ENCODE measurements at places on chromosomes 6 and 20.
A peak's percentile ranks its signal among the peaks of the same experiment; 100 is the strongest.

GRCh38 chr6:35727231-35727934 is 9.4 kb upstream of the ARMC12 start:
- DNase-seq, result peak; percentile 58

DNA sequence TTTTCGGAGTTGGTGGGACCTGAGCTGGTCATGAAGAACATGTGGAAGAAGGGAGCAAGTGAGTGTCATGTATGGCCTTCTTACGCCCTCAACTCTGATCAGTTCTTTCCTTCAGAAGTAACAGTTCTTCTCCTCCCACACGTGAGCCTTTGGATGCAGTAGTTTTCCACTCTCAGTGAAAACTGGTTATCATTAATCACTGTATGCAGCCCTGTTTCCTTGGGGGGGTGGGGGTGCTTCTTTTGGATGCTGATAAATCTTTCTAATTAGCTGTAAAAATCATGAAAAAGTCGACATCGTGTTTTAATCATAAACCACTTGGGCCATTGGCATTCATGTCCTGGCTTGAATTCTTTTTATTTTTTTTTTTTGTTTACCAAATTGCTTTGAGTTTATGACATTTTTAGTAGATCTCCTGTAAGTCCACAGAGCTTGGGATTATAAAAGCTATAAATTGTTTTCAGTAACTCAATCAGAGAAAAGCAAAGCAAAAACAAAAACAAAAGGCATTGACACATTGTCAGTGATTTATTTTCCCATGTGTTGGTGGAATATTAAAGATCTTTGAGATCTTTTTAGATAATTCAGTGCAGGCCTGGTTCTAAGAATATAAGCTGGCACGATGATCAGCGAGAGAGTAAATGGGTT is 84.8 kb downstream of the TRMT11 start:
- DNase-seq, result no peak

DNA sequence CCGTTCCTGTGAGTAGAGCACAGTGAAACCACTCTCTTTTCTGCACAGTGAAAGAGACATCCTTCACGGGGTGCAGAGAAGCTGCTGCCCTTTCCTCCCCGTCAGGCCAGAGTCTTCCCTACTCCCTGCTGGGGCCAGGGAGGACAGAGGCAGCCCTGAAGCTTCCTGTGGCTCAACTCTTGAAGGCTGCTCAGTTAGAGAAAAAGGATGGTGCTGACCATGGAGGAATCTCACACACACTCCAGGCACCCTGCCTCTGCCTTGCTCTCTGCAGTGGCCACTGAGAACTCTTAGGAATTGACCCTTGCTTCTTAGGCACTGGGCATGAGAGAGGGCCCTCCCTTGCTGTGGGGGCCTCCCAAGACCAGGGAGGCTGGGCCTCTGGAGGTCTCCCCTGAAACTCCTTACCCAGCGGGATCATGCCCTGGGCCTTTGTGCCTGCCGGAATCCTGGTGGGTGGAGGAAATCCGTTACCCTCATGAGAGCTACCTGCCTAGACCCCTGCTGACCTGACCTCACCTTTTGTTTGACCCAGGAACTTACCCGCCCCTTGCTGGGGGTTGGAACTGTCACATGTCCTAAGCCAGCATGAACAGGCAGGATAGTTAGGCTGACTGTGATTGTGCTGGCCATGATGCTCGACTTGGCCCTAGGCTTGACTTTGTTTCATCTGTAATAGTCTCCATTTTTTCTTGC is 65.0 kb upstream of the CD93 start:
- no peak for DNase-seq

DNA sequence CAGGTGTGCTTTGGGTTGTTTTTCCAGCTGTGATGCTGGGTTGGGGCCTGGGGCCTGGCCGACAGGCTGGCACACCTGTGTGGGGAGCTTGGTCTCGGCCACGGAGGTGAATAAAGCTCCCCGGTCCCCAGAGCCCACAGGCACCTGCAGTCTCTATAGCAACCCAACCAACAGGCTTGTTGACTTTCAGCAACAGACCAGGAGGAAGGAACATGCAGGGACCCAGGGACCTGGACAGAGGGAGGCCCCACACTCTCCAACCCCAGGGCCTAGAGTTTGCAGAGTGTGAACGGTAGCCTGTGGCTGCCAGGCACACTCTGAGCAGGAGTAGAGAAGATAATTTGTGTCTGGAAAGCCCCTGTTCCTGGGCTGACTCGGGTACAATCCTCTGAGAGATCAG is 14.6 kb upstream of the SYNJ2 start:
- no peak for DNase-seq

DNA sequence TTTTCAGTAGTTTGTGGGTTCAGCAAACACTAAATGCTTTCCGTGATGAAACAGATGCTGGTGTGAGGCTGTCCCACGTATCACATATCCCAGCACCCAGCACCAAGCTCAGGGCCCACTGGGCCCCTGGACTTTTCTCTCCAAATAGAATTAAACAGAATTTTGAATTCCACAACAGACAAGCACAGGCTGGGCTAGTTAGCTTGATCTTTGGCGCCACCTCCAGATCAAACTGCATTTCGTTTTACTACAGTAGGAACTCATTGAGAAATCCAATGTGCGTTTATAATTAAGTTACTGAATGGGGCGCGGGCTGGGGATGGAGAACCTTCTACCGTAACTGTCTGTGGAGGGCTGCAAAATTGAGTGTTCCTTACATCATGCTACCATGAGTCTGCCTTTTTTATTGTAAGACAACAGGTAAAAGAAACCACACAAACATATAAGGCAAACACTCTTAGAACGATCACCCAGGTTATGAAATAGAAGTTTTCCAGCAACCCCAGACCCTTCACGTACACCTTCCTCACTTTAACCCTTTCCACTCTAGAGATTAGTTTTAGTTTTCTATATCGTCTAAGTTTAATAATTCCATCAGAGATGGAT is 107.8 kb downstream of the ZFP64 start:
- peak; percentile 63 for DNase-seq

- DNase-seq, result no peak
Observed at GRCh38 chr6:116304538-116305097, 24.9 kb upstream of the TSPYL1 start.

GRCh38 chr6:6900569-6901204 is 207.1 kb upstream of the RREB1 start:
- no peak for DNase-seq

All from A549 (cell line).